ENCODE measurements at places on chromosomes 1 and 21.
A peak's percentile ranks its signal among the peaks of the same experiment; 100 is the strongest.

DNA sequence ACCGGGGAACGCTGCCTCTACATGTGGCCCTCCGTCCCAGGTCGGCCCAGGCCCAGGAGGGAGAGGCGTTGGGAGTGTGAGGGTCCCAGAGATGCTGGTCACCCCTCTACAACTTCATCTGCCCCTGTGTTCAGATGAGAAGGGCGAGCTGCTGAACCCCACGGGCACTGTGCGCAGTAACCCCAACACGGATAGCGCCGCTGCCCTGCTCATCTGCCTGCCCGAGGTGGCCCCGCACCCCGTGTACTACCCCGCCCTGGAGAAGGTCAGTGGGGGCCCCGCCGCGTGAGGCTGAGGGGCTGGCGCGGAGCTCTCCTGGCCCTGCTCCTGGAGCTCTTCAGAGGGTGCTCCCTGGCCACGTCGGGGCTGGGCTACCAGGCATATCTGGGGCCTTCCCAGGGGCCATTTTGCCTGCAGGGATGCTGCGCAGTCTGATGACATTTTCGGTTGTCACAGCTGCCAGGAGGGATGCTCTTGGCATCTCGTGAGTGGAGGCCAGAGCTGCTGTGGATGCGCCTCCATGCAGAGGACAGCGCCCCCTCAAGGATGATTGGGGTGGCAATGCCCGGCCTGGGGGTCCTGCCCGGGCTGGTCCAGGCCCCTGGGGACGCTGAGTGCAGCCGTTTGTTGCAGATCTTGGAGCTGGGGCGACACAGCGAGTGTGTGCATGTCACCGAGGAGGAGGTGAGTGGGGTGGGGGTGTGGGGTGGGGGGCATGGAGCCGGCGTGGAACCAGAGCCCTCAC is 68.6 kb downstream of the PIK3CD start:
- DNase-seq: peak; percentile 27

- no peak for DNase-seq
Observed at GRCh38 chr21:32567626-32568025, 17.7 kb downstream of the TCP10L start.

- DNase-seq: no peak
Observed at GRCh38 chr1:118739501-118739900, 248.6 kb downstream of the TBX15 start.

GRCh38 chr1:153652805-153653500 is 5.5 kb upstream of the SNAPIN start:
- peak; percentile 46 for DNase-seq

DNA sequence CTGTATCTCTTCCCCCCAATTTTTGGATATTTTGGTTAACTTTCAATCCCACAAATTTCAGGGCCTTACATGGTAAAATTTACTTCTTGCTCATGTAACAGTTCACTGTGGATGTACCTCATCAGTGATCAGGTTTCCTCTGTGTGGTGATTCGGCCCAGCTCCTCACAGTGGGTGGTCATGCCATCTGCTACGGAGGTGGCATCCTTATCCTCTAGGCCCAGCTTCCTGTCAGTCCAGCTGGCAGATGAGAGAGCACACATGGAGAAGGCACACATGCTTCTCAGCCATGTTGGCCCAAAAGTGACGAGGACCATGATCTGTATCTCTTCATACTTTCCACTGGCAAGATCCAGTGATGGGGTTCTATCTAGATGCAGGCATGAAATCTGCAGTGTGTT is 27.2 kb downstream of the PCBP3 start:
- DNase-seq: no peak

GRCh38 chr1:71660411-71660810 is 579.6 kb upstream of the ZRANB2 start:
- no peak for DNase-seq

GRCh38 chr1:52857443-52857842 is 14.9 kb downstream of the ZYG11A start:
- DNase-seq: no peak

GRCh38 chr1:156502894-156503697 is 2.5 kb upstream of the MEF2D start:
- peak; percentile 91 for DNase-seq

- DNase-seq: no peak
Observed at GRCh38 chr1:48576565-48576964, 104.6 kb upstream of the SPATA6 start.
